ENCODE measurements at places on chromosomes 5 and 9.
A peak's percentile ranks its signal among the peaks of the same experiment; 100 is the strongest.

- DNase-seq = no peak
Observed at GRCh38 chr9:106976772-106977171, 113.8 kb downstream of the ZNF462 start.

- no peak for DNase-seq
Observed at GRCh38 chr5:44046619-44047364, 342.4 kb downstream of the FGF10 start.

- DNase-seq = no peak
Observed at GRCh38 chr5:65125591-65126541, 355.9 kb downstream of the ADAMTS6 start.

- no peak for DNase-seq
Observed at GRCh38 chr9:125878164-125878631, 131.0 kb downstream of the PBX3 start.

DNA sequence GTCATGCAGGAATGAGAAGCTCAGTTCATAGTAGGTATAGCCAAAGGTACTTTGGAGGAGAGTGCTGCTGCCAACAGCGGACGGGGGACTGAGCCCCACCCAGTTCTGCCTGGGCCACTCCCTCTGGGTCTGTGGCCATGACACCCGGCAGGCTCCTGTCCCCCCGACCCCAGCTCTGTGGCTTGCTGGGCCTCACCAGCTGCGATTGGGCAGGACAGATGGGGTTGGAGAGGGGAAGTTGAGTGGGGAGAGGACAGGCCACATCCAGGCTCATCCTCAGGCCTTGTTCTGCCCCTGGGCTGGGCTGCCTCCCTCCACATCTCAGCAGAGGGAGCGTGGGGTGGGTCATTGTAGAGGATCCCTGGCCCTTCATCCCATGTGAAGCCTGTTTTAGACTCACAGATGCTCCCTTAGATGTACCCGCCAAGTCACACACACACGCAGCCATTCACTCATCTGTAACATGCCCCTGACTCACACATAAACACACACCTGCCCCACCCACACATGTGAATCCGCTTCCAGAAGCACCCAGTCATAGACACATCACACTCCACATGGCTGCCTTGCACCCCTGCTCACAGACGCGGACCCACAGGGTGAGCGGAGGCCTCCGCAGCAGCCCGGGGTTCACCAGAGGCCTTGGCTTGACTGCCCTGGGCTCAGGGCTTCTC, 48.8 kb downstream of the NTNG2 start:
- DNase-seq = no peak

DNA sequence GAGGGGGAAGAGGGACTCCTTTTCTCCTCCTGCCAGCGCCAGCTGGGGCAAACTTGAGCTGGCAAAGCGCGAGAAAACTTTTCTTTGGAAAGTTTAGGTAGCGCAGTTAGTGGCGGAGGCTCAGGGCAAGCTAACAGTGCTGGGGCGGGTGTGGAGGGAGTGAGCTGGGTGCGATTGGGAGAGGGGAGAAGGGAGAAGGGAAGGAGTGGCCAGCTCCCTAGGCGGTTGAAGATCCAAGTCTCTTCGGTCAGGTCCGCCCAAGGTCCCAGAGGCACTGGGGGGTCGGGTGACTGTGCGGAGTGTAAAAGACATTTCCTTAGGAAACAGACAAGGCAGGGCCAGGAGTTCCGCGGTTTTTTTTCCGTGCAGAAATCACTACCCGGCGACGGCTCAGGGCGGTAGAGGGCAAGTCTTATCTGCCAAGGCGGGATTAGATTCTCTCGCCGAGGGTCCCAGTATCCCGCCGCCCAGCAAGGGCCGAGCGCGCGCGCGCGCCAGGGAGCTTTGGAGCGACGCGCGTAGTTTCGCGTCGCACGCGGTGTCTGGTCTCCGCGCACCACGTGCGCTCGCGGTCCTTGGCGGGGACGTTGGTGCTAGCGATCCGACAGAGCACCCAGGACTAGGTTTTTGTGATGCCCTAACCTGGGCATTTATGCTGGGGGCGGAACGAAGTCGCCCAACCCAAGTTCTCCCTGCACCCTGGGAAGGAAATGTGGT, 33.6 kb upstream of the NFIB start:
- DNase-seq = peak; percentile 61

Measured in mesothelial cell of epicardium (in vitro differentiated cells).